ENCODE measurements at places on chromosomes 1 and 21.
A peak's percentile ranks its signal among the peaks of the same experiment; 100 is the strongest.

DNA sequence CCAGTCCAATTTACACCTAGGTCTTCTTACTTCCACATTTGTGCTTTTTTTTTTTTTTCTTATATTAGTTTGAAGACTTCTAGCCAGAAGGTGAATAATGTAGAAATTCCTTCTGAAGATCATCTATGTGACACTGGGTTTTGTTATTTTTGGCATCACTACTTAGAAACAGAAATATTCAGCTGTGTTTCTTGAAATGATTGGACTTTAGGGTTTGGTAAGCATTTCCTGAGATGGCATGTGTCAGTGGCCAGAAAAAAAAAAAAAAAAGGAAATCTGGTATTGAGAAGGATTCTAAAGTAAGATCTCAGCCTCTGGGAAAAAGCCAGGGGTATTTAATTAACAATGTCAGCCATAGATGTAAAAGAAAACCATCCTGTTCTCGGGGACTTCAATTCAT, 43.4 kb upstream of the LRRC8C start:
- peaks cover 24% of the 10 kb centered on the region for H3K4me1 ChIP-seq
- ATAC-seq: no peak
- H3K27ac ChIP-seq: no peak overlapping the region
- H3K27me3 ChIP-seq: no peaks in the 10 kb centered on the region
- H3K4me3 ChIP-seq: no peak overlapping the region

- no peaks in the 10 kb centered on the region for H3K27me3 ChIP-seq
- peak overlapping the region; percentile 73 for H3K4me3 ChIP-seq
- peaks cover 35% of the 10 kb centered on the region for H3K4me1 ChIP-seq
- no peaks in the 10 kb centered on the region for H3K36me3 ChIP-seq
Observed at GRCh38 chr1:234925440-234926263, 203.0 kb downstream of the TOMM20 start.

DNA sequence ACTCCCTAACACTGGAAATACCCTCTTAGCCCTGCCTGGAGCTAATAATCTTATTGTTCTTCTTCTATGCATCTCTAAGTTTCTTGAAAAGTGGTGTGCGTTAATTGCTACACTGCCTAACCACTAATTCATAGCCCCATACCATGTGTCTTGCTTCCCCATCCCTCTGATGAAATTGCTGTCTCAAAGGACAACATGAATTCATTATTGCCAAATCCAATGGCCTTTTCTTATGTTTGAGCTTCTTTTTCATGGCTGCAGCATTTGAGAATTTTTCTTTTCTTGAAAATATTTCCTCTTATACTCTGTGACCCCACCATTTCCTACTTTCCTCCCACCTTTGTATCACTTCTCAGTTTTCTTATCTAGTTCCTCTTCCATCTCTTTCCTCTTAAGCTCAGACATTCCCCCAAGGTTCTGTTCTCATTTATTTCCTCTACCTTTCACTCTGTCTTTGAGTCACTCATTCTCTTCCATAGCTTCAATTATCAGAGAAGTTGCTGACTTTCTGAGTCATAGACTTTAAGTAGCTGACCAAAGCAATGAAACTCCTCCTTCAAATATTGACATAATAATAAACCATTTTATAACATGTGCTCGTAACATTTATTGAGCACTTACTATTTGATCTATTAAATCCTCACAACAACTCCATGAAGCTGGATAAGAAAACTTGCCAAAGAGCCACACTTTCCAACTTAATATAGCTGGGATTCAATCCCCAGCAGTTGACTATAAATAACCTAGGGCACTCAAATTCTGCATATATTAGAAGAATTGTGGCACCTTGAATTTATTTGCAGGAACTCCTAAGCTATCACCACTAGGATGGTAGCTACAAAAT, 35.5 kb upstream of the ATP6V1G3 start:
- H3K36me3 ChIP-seq: peaks cover under 1% of the 10 kb centered on the region
- no peak overlapping the region for H3K4me3 ChIP-seq
- peak; percentile 95 for ATAC-seq
- no peaks in the 10 kb centered on the region for H3K27me3 ChIP-seq

GRCh38 chr21:30372139-30372770, at the start of gene KRTAP13-2:
Gene KRTAP13-2 (minus strand): TSS chr21:30372271. CDS start chr21:30372213, 58 bp downstream.
- no peaks in the 10 kb centered on the region for H3K36me3 ChIP-seq
- no peak within 1 kb of the TSS for H3K4me3 ChIP-seq
- ATAC-seq: no peak
- H3K27ac ChIP-seq: no peak within 1 kb of the TSS

DNA sequence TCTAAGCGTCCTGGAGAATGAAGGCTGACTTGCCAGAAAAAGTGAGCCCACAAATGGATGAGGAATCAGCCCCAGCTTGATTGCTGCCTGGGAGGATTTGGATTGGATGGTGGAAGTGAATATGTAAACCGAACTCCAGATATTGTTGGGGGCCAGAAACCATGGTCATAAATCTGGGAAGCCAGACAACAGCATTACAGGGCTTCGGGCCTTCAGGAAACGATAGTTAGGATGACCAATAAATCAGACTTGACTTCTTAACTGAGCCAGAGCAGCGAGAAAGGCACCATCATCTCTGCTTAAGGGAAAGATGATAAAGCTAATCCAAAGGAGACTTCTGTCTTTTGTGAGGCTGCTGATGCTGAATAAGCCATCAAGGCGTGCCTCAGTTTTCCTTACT, 26.6 kb downstream of the FAM78B start:
- H3K36me3 ChIP-seq: no peaks in the 10 kb centered on the region
- no peak overlapping the region for H3K4me3 ChIP-seq

GRCh38 chr21:16800536-16801275, 712.1 kb upstream of the CXADR start:
- ATAC-seq: no peak
- H3K4me3 ChIP-seq: no peak overlapping the region
- H3K36me3 ChIP-seq: no peaks in the 10 kb centered on the region
- H3K27ac ChIP-seq: no peak overlapping the region

DNA sequence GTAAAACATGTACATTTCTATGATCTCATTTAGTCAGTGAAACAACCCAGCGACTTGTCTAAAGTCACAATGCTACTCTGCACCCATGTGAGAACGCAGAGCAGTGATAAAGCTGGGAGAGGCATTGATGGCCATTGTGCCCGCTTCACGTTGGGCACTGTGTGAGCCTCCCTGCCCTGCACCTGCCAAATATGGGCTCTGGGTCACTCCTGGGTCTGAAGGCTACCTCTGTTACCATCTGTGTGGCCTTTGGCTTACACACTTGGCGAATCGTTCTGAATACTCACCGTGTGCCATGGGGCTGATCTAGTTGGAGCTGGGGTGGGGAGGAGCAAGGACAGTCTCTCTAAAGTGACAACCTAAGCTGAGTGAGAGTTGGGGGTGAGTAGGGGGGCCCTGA, 29.9 kb downstream of the PCSK9 start:
- no peak overlapping the region for H3K4me3 ChIP-seq
- H3K27ac ChIP-seq: no peak overlapping the region
- H3K27me3 ChIP-seq: no peaks in the 10 kb centered on the region
- no peaks in the 10 kb centered on the region for H3K4me1 ChIP-seq

Measured in stimulated activated memory B cell treated with anti-CD40 and anti-IgM and Interleukin-4, amounts not matched to agents 10 μg/mL and 1 μg/mL and 100 μg/mL, for 72 hours (primary cell).